ENCODE measurements at places on chromosomes 4 and X. TPM values are rescaled to one million over a fixed set of nuclear protein-coding genes. Genes with fewer than 3 reads are reported as not detected.

DNA sequence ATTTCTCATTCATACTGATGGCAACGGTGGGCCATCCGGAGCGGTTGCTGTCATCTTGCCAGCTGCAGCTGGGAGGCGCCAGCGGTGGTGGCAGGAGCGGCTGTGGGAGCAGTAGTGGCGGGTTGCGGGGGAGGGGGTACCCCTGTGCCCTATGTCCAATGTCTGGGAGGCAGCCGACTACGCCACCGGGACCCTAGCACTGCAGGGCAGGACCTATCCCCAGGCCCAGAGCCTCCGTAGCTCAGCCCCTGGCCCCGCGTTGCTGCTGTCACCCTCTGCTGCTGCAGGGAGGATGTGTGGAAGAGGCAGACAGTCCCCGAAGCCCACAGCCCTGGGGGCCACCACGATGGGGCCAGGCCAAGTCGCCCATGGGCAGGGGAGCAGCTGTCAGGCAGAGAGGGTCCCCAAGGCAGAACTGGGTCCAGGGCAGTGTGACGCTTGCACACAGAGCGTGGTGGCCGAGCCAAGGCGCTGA lies 10.0 kb upstream of the SPP1 start:
- peaks cover 4% of the 10 kb centered on the region for H3K4me1 ChIP-seq
- no peak overlapping the region for H3K4me3 ChIP-seq
- H3K27ac ChIP-seq: no peak overlapping the region
- H3K27me3 ChIP-seq: no peaks in the 10 kb centered on the region

- H3K36me3 ChIP-seq: no peaks in the 10 kb centered on the region
- H3K4me1 ChIP-seq: no peaks in the 10 kb centered on the region
- no peak overlapping the region for H3K27ac ChIP-seq
- no peak for DNase-seq
Measured at GRCh38 chr4:159926871-159927270, 824.0 kb downstream of the RAPGEF2 start.

DNA sequence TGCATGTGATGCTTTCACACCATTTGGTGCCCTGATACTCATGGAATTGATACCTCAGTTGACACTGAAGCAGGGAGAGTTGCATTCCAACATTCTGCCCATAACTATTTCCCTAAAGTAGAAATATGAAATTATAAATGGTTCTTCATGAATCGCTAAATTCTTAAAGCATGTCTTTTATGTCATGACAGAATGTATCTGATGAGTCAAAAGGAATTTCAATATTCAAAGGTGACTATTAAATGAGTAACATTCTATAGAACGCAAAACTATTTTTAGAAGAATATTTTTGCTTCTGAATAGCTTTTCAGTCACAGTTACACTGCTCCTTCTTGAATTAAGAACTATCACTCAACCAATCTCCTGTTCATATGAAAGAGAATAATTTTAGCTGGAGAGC lies 152.8 kb downstream of the ADGRA3 start:
- H3K4me3 ChIP-seq: no peak overlapping the region
- H3K27ac ChIP-seq: no peak overlapping the region
- no peaks in the 10 kb centered on the region for H3K4me1 ChIP-seq
- no peaks in the 10 kb centered on the region for H3K27me3 ChIP-seq

Gene DHX15
- total RNA-seq: 264 TPM

DNA sequence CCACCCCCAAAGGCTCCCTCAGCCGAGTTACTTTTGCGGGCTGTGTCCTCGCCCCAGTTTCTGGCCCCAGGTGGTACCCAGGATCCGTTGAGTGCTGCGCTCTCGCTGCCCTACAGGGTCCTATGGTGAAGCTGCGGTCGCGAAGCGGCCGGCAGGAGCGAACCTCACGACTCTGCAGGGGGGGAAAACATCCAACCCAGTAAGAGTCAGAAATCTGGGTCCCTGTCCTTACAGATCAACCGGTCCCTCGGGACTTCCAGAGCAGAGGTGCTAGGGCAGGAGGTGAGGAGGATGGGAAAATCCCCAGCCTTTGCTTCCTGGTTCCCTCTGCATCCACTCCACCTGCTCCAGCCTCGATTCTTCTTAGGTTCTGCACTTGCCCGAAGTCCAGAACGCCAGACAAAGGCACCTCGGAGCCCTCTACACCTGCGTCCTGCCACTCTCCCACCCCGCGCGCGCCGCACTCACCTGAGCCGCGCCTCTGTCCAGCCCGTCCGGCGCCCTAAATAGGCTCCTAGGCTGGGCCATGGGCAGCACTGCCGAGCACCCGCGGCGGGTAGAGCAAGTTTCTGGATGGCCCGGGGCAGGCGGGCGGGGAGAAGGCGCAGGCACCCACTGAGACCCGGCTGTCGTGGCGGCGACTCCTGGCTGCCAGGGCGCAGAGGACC lies at the start of gene HS3ST1:
Gene HS3ST1 (minus strand): TSS at position 664 of the 668 bp plus-strand sequence. CDS start 28,889 bp downstream, outside the sequence.
- H3K27me3 ChIP-seq: peaks cover 28% of the 10 kb centered on the region
- H3K27ac ChIP-seq: no peak within 1 kb of the TSS
- no peaks in the 10 kb centered on the region for H3K36me3 ChIP-seq
- no peak for DNase-seq
- peaks cover 17% of the 10 kb centered on the region for H3K4me1 ChIP-seq

Gene HSFX3
- not detected for total RNA-seq

- H3K27ac ChIP-seq: no peak overlapping the region
- 0 out of 2 replicates have a peak, but pooled peaks cover 2% of the 10 kb centered on the region for H3K36me3 ChIP-seq
- peaks cover 2% of the 10 kb centered on the region for H3K4me1 ChIP-seq
- H3K27me3 ChIP-seq: no peaks in the 10 kb centered on the region
- no peak overlapping the region for H3K4me3 ChIP-seq
Measured at GRCh38 chrX:49066690-49067089, 7.1 kb downstream of the PRAF2 start.

DNA sequence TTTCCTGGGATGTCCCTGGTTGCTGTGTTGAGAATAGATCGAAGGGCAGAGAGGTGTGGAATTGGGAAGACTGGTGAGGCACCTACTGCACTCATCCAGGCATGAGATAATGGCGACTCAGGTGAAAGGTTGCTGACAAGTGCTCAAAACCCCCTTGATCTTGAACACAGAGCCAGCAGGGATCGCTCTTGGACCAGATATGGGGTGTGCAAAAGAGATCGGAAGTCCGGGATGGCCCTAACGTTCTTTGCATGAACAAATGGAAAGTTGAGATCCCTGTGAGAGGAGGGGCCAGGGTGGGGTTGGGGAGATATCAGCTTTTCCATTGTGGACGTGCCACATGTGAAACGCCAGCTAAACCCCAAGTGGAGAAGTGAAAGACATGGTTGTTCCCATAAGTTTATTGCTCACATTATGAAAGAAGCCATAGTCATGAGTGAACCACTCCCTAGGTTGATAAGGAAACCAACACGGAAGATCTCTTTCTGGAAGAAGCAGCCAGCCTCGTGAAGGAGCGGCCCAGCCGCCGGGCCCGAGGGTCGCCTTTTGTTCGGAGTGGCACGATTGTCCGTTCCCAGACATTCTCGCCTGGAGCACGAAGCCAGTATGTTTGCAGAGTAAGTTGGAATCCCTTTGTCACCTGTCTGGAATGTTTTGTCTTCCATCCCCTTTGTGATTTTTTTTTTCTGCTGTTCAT lies 22.6 kb upstream of the CLCN4 start:
- no peak overlapping the region for H3K27ac ChIP-seq
- H3K36me3 ChIP-seq: peaks cover 4% of the 10 kb centered on the region
- H3K27me3 ChIP-seq: no peaks in the 10 kb centered on the region
- peaks cover 2% of the 10 kb centered on the region for H3K4me1 ChIP-seq

DNA sequence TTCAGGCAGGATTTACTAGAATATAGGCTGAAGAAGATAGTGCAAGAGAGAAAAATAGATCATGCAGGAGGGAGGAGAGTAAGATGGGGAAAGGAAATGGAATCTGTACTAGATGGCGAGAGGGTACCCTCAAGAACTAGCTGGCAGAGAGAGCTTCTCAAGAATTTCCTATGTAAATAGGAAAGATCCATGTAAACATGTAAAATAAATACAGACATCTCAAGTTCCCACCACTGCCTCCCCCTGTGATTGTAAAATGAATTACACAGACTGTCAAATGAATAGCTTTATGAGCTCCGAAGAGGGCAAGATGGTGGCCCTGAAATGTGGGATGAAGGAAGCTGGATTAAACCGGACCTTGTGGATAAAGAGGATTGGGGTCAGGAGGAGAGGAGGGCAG lies 178.0 kb downstream of the PALLD start:
- no peak for DNase-seq
- no peak overlapping the region for H3K27ac ChIP-seq
- H3K4me3 ChIP-seq: no peak overlapping the region

- no peaks in the 10 kb centered on the region for H3K36me3 ChIP-seq
- no peak overlapping the region for H3K27ac ChIP-seq
- H3K4me1 ChIP-seq: no peaks in the 10 kb centered on the region
- no peak for DNase-seq
- H3K27me3 ChIP-seq: no peaks in the 10 kb centered on the region
- no peak overlapping the region for H3K4me3 ChIP-seq
Measured at GRCh38 chr4:173199553-173199952, 30.9 kb downstream of the GALNT7 start.

GRCh38 chr4:89712141-89712540 lies 124.8 kb downstream of the SNCA start:
- H3K4me3 ChIP-seq: no peak overlapping the region
- peaks cover 5% of the 10 kb centered on the region for H3K4me1 ChIP-seq

DNA sequence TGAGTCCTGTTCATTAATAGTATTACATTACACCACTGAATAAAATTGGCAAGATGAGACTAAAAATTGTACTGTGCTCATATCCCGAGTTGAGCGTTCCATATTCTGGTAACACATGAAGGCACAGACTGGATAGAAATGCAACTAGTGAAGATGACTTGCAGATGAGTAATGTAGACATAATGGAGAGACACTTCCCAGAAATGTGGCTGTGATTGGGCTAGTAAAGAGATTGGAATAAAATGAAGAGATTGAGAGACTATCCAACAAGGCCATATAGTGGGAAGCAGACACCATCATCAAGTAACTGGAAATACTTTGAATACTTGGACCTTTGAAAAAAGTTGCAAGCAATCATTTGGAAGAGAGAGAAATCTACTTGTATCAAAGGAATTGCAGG lies 77.3 kb downstream of the DCAF8L1 start:
- H3K4me3 ChIP-seq: no peak overlapping the region
- no peaks in the 10 kb centered on the region for H3K4me1 ChIP-seq

GRCh38 chrX:39820938-39821708 lies 276.6 kb downstream of the BCOR start:
- H3K4me3 ChIP-seq: peak overlapping the region; percentile 31
- H3K36me3 ChIP-seq: no peaks in the 10 kb centered on the region
- H3K4me1 ChIP-seq: peaks cover 30% of the 10 kb centered on the region
- DNase-seq: peak; percentile 56
- no peaks in the 10 kb centered on the region for H3K27me3 ChIP-seq
- H3K27ac ChIP-seq: no peak overlapping the region

- H3K27ac ChIP-seq: no peak overlapping the region
- H3K4me3 ChIP-seq: no peak overlapping the region
- DNase-seq: no peak
- H3K4me1 ChIP-seq: no peaks in the 10 kb centered on the region
- no peaks in the 10 kb centered on the region for H3K36me3 ChIP-seq
- H3K27me3 ChIP-seq: no peaks in the 10 kb centered on the region
Measured at GRCh38 chrX:18799911-18800310, 92.5 kb downstream of the PPEF1 start.

DNA sequence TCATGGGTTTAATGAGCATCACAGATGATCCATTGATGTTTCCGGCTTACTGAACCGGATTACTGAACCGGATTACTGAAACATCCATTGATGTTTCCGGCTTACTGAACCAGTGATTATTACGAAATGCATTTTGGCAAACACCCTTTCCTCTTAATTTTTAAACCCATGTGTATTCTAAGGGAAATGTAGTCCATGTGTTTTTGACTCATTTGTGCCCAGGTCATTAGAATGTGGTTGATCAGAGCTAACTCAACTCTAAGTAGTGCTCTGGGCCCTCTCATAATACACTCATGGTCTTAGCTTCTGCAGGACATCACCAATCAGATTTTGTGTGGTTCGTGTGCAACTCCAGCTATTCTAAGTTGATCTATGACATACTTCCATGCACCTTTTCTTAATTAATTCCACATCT lies 141.6 kb downstream of the SPATA18 start:
- no peaks in the 10 kb centered on the region for H3K36me3 ChIP-seq
- H3K4me1 ChIP-seq: no peaks in the 10 kb centered on the region
- no peak overlapping the region for H3K27ac ChIP-seq
- no peak for DNase-seq
- H3K4me3 ChIP-seq: no peak overlapping the region
- H3K27me3 ChIP-seq: no peaks in the 10 kb centered on the region

Measured in H1 (cell line).